IMR-90 (cell line): ENCODE measurements at places on chromosomes 16 and 17. TPM values are rescaled to one million over a fixed set of nuclear protein-coding genes. Genes with fewer than 3 reads are reported as not detected.

Gene PERCC1
- total RNA-seq = not detected in 2 replicates

Gene MT4
- total RNA-seq = not detected in 2 replicates

Gene DHRS11
- 4.7 and 7.0 TPM in 2 replicates for total RNA-seq

DNA sequence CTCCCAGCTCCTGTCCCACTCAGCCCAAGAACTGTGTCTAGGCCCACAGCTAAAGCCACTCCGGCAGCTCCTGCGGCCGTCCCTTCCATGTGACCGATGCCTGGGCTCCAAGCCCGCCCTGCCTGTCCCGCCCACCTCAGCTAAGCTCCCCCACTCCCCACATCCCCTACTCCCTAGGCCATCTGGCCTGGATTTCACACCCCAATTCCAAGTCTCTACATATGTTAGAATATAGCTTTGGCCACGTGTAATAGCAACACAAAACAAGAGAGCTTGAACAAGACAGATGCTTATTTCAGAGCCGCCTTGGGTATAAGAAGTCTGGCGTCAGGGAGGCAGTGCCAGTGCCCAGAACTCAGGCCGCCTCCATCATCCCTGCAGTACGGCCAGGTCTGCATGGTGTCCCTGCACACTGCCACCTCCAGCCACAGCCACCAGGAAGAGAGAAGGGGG is 30.0 kb upstream of the USP22 start:
- no peak for DNase-seq

DNA sequence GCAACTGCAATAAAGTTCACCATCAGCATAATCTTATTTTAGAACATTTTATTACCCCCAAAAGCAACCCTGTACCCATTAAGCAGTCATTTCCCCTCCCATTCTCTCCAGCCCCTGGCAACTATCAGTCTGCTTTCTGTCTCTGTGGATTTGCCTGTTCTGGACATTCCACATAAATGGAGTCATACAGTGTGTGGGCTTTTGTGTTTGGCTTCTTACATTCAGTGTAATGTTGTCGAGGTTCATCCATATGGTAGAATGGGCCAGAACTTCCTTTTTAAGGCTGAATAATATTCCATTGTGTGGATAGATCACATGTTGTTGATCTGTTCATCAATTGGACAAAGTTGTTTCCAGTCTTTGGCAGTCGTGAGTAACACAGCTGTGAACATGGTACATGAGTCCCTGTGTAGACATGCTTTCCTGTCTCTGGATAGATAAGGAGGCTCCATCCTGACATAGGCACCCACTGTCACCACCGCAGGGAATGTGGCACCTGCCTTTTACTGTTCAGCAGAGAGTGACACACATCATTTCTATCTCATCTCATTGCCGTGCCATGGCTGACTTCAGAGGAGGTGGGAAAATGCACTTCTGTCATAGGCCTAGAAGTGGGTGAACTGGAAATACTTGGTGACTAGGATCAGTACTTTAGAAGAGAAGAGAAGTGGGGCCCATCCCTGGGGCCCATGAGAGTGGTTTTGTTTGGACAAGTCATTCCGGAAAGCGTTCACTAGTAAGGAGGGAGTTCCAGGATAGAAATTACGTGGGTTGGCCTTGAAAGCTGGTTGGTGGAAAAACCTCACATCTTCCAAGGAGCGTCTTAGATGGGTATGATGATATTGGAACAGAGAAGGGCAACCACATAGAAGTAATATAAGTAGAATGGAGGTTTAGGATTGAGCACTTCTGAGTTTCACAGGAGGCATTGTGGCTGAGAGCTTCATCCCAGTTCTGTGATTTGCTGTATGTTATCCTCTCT is 25.8 kb downstream of the EPN2 start:
- DNase-seq = peak; percentile 69

- peak; percentile 47 for DNase-seq
These were observed 44.4 kb downstream of the MAP1LC3B start for GRCh38 chr16:87436225-87437172.
